ENCODE measurements at places on chromosomes 6 and 20.

GRCh38 chr20:45892049-45892825 lies 1.1 kb downstream of the CTSA start:
- peak overlapping the region; percentile 92 for H3K27ac ChIP-seq
- peak overlapping the region; percentile 96 for H3K4me3 ChIP-seq
- no peaks in the 10 kb centered on the region for H3K27me3 ChIP-seq
- no peaks in the 10 kb centered on the region for H3K36me3 ChIP-seq

DNA sequence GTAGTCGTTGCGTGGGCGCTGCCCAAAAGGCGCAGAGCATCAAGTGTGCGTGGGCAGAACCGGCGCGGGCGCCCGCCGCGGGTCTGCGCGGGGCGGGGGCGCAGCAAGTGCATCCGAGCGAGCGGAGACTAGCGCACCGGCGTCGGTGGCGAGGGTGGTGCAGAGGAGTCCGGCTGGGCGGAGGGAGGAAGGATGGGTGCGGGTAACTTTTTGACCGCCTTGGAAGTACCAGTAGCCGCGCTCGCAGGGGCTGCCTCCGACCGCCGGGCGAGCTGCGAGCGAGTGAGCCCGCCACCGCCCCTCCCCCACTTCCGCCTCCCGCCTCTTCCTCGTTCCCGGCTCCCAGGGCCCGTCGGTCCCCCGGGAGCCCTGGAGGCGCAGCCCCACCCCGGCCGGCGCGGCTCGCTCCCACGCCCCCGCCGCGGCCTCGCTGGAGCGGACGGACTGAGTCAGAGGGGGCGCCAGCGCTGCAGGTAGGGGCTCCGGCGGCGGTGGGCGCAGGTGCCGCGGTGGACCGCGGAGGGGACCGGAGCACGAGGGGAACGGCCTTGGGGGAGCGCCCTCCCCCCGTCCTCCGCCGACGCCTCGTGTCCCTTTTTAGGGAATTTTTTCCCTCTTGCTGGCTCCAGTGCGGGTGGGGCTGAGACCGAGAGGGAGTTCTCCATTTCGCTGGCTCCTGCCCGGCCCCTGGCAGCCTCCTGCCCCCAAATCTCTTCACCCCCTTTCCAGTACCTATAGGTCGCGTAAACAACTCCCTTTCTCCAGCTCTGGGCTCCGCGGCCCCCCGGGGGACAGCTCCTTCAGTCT lies 1.6 kb upstream of the DBNDD2 start:
- DNase-seq, result peak; percentile 50
- no peaks in the 10 kb centered on the region for H3K36me3 ChIP-seq
- peak overlapping the region; percentile 90 for H3K4me3 ChIP-seq
- no peaks in the 10 kb centered on the region for H3K27me3 ChIP-seq
- peak overlapping the region; percentile 78 for H3K27ac ChIP-seq

DNA sequence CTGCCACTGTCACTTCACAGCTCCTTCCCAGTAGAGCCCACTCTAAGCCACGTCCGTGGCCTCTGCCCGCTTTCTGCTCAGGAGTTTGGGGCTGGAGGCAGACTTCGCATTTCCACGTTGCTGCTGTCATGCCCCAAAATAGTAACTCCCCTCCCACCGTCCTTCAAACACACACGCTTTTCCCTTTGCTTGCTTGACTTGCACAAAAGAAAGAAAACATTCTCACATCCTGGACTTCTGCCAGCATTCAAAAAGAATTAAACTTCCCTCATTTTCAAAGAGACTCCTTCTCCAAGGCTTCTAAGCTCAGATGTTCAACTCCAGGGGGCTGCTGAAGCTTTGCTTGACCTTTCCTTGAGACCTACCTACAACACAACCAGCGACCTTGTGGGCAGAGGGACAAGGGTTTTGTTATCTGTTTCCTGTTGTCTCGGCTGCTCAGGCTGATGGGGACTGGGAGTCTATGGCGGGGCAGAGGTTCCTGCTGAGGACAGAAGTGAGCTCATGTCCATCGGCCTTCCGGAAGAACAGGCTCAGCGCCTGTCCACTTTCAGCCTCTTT lies 263.8 kb upstream of the FOXQ1 start:
- no peak for DNase-seq
- peaks cover 51% of the 10 kb centered on the region for H3K27me3 ChIP-seq
- H3K27ac ChIP-seq, result no peak overlapping the region
- H3K4me3 ChIP-seq, result no peak overlapping the region
- peaks cover 3% of the 10 kb centered on the region for H3K4me1 ChIP-seq

GRCh38 chr6:132964101-132964867 lies 149.9 kb downstream of the RPS12 start:
- H3K4me1 ChIP-seq, result no peaks in the 10 kb centered on the region
- peaks cover 40% of the 10 kb centered on the region for H3K27me3 ChIP-seq
- H3K36me3 ChIP-seq, result no peaks in the 10 kb centered on the region

- peaks cover 10% of the 10 kb centered on the region for H3K36me3 ChIP-seq
- H3K27ac ChIP-seq, result no peak overlapping the region
- peaks cover 20% of the 10 kb centered on the region for H3K27me3 ChIP-seq
- H3K4me1 ChIP-seq, result peaks cover 4% of the 10 kb centered on the region
Observed at GRCh38 chr6:2674857-2675256, 75.9 kb downstream of the MYLK4 start.

GRCh38 chr6:131354356-131354755 lies 218.7 kb upstream of the ARG1 start:
- H3K27me3 ChIP-seq, result no peaks in the 10 kb centered on the region
- H3K27ac ChIP-seq, result no peak overlapping the region
- no peak overlapping the region for H3K4me3 ChIP-seq
- peaks cover 6% of the 10 kb centered on the region for H3K4me1 ChIP-seq
- no peak for DNase-seq
- peaks cover 4% of the 10 kb centered on the region for H3K36me3 ChIP-seq

DNA sequence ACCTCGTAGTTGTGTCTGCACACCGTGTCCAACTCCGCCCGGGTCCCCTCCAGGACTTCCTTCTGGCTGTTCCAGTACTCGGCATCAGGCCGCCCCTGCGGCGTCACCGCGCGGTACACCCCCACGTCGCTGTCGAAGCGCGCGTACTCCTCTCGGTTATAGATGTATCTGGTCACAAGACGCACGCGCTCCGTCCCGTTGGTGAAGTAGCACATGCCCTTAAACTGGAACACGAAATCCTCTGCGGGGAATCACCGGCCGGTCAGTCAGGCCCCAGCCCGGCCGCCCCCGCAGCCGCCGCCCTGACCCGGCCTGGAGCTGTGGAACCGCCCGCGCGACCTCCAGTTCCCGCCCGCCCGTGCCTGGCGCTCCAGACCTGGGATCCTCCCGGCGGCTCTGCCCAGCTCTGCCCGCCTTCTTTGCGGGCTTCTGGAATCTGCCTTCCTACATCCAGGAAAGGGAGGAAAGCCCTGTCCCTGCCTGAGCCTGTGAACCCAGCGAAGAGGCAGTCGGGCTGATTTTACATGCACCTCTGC lies 1.6 kb downstream of the HLA-DQB1 start:
- peak overlapping the region; percentile 86 for H3K27ac ChIP-seq
- H3K27me3 ChIP-seq, result peaks cover 8% of the 10 kb centered on the region
- DNase-seq, result no peak
- peaks cover under 1% of the 10 kb centered on the region for H3K36me3 ChIP-seq
- peak overlapping the region; percentile 82 for H3K4me3 ChIP-seq

GRCh38 chr20:22385602-22386305 lies 198.6 kb downstream of the FOXA2 start:
- no peak overlapping the region for H3K4me3 ChIP-seq
- H3K27me3 ChIP-seq, result no peaks in the 10 kb centered on the region
- no peaks in the 10 kb centered on the region for H3K36me3 ChIP-seq
- no peak for DNase-seq
- H3K27ac ChIP-seq, result no peak overlapping the region

- H3K27me3 ChIP-seq, result peaks cover 11% of the 10 kb centered on the region
- DNase-seq, result no peak
- H3K4me3 ChIP-seq, result no peak overlapping the region
- H3K27ac ChIP-seq, result no peak overlapping the region
- no peaks in the 10 kb centered on the region for H3K36me3 ChIP-seq
Observed at GRCh38 chr20:16611817-16612216, 38.6 kb upstream of the KIF16B start.

GRCh38 chr6:112931832-112932231 lies 584.7 kb downstream of the RFPL4B start:
- no peak overlapping the region for H3K4me3 ChIP-seq
- no peak for DNase-seq
- H3K27ac ChIP-seq, result no peak overlapping the region
- no peaks in the 10 kb centered on the region for H3K27me3 ChIP-seq
- no peaks in the 10 kb centered on the region for H3K4me1 ChIP-seq

- H3K4me1 ChIP-seq, result peaks cover 66% of the 10 kb centered on the region
- no peaks in the 10 kb centered on the region for H3K36me3 ChIP-seq
- H3K27ac ChIP-seq, result peak overlapping the region; percentile 81
- no peaks in the 10 kb centered on the region for H3K27me3 ChIP-seq
- no peak for DNase-seq
Observed at GRCh38 chr6:42403421-42403820, 48.3 kb downstream of the TRERF1 start.

GRCh38 chr6:170039156-170040114 lies 251.4 kb downstream of the DLL1 start:
- DNase-seq, result no peak
- H3K36me3 ChIP-seq, result no peaks in the 10 kb centered on the region
- H3K4me3 ChIP-seq, result no peak overlapping the region
- H3K4me1 ChIP-seq, result no peaks in the 10 kb centered on the region

- H3K27me3 ChIP-seq, result peaks cover 65% of the 10 kb centered on the region
- H3K4me1 ChIP-seq, result peaks cover 10% of the 10 kb centered on the region
Observed at GRCh38 chr6:34059136-34059731, 86.7 kb downstream of the GRM4 start.

GRCh38 chr6:145906144-145906543 lies 58.0 kb downstream of the SHPRH start:
- H3K27me3 ChIP-seq, result no peaks in the 10 kb centered on the region
- peaks cover 17% of the 10 kb centered on the region for H3K36me3 ChIP-seq
- H3K27ac ChIP-seq, result no peak overlapping the region
- H3K4me1 ChIP-seq, result peaks cover 3% of the 10 kb centered on the region

- H3K36me3 ChIP-seq, result peaks cover 2% of the 10 kb centered on the region
- no peak for DNase-seq
Observed at GRCh38 chr6:136487759-136488425, 62.3 kb downstream of the MAP7 start.

DNA sequence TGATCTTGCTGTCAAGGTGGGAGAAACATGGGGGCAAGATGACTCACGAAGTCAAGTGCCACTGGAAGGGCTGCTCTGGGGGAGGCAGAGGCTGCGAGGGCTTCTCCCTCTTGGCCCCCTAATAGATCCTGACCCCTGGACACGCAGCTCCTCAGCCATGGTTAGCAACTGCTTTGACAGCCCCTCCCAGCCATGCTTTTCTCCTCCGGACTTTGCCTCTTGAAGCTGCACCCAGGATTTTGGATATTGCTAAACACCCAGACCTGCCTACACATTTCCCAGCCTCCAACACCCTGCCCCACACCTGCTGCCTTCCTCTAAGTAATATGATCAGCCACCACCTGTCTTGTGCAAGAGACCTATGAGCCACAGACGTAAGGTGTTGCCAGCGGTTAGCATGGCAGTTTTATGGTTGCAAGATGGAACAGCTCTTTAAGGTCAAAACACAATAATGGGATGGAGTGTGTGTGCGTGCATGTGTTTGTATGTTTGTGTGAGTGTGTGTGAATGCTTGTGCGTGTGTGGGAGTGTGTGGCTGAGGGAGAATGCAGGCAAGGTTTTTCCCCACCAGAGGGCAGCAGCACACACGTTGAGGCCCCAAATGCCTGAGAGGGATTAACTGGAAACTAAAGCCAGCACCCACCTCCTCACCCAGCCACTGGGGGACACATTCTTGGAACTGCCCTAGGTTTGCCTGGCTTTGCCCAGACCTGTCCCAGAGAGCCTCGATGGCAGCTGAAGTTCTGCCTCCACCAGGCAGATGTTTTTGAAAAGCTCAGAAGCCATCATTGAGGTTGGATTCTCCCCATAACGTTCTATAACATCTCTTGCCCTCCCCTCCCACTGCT lies 2.5 kb downstream of the IP6K3 start:
- peaks cover 33% of the 10 kb centered on the region for H3K27me3 ChIP-seq
- no peak overlapping the region for H3K4me3 ChIP-seq
- peaks cover 6% of the 10 kb centered on the region for H3K4me1 ChIP-seq
- no peak overlapping the region for H3K27ac ChIP-seq

- no peak for DNase-seq
- H3K4me1 ChIP-seq, result no peaks in the 10 kb centered on the region
- H3K4me3 ChIP-seq, result no peak overlapping the region
- no peak overlapping the region for H3K27ac ChIP-seq
Observed at GRCh38 chr20:5020760-5021159, 19.4 kb upstream of the SLC23A2 start.

GRCh38 chr6:112017760-112018537 lies 36.0 kb upstream of the CCN6 start:
- peaks cover 25% of the 10 kb centered on the region for H3K4me1 ChIP-seq
- no peaks in the 10 kb centered on the region for H3K27me3 ChIP-seq
- no peak for DNase-seq
- peak overlapping the region; percentile 33 for H3K4me3 ChIP-seq

- no peak overlapping the region for H3K4me3 ChIP-seq
- no peaks in the 10 kb centered on the region for H3K27me3 ChIP-seq
- peaks cover 9% of the 10 kb centered on the region for H3K36me3 ChIP-seq
- H3K4me1 ChIP-seq, result peaks cover 40% of the 10 kb centered on the region
- H3K27ac ChIP-seq, result no peak overlapping the region
- DNase-seq, result no peak
Observed at GRCh38 chr6:135044639-135045038, 10.0 kb downstream of the HBS1L start.

DNA sequence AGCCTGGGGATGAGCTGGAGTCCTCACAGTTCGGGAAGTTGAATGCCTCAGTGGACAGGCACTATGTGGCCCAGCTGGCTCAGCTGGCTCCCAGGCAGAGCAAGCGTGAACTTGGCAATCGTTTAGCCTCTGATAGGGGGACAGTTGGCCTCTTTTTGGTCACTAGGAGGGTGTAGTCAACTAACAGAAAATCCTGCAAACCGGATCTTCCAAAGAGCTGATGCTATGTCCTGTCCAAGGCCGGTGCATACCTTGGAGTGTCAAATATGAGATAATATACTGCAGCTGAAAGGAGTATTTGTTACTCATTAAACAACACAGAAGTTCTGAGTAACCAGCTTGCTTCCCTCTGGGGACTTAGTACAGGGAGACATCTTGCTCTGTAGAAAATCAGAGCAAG lies 126.2 kb upstream of the EXOC2 start:
- no peaks in the 10 kb centered on the region for H3K36me3 ChIP-seq
- no peak for DNase-seq

- DNase-seq, result no peak
- H3K4me3 ChIP-seq, result no peak overlapping the region
- H3K4me1 ChIP-seq, result no peaks in the 10 kb centered on the region
- H3K27ac ChIP-seq, result peak overlapping the region; percentile 37
- peaks cover 5% of the 10 kb centered on the region for H3K36me3 ChIP-seq
Observed at GRCh38 chr6:33050014-33050810, 23.2 kb downstream of the HLA-DPA1 start.

- H3K4me3 ChIP-seq, result no peak overlapping the region
- H3K4me1 ChIP-seq, result peaks cover 19% of the 10 kb centered on the region
- H3K27me3 ChIP-seq, result no peaks in the 10 kb centered on the region
- no peaks in the 10 kb centered on the region for H3K36me3 ChIP-seq
- no peak for DNase-seq
- no peak overlapping the region for H3K27ac ChIP-seq
Observed at GRCh38 chr6:143700684-143701348, 23.1 kb downstream of the PHACTR2 start.

- H3K27ac ChIP-seq, result peak overlapping the region; percentile 95
- no peaks in the 10 kb centered on the region for H3K27me3 ChIP-seq
- no peak for DNase-seq
Observed at GRCh38 chr6:16438718-16439591, 200.6 kb downstream of the GMPR start.

GRCh38 chr6:41970436-41970846 lies 28.8 kb upstream of the CCND3 start:
- H3K4me1 ChIP-seq, result peaks cover 42% of the 10 kb centered on the region
- DNase-seq, result no peak
- H3K4me3 ChIP-seq, result peak overlapping the region; percentile 34
- H3K27ac ChIP-seq, result peak overlapping the region; percentile 43

GRCh38 chr6:3288711-3289663 lies 30.2 kb downstream of the PSMG4 start:
- peaks cover 6% of the 10 kb centered on the region for H3K4me1 ChIP-seq
- no peak overlapping the region for H3K4me3 ChIP-seq
- H3K27ac ChIP-seq, result peak overlapping the region; percentile 77
